ENCODE measurements at places on chromosomes 13 and 19.

DNA sequence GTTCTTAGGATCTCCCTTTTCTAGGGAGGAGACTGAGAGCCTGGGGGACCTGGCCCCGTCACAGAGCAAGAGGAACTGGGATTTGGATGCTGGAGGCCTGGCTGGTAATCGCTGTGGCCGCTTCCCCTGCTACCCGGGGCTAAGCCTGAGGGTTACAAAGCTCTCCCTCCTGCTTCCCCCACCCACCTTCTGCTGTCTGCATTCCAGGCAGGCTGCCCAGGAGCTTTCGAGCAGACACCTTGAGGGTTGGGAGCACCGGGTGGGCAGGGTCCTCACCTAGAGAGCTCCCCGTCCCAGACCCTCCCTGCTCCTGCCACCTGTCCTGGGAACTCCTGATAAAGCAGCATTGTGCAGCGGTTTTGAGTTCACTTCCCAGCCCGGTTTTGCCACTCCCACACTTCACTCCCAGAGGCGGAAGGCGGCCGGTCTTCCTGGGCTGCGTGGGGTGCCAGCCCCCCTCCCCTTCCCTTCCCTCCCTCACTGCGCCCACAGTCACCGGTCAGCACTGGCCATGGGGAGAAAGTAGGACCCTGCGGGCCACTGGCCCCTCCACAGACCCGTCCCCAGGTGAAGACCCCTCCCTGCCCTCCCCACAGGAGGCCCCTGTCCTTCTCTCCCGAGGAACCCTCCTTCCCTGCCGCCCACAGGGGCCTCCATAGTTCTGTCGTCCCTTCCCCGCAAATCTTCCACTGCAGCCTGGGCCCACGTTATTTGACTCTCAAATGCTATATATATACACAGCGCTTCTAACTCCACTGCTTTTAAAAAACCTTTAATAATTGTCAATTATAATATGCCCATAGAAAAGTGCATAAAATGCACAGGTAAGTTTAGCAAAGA, 8.1 kb downstream of the PAK4 start:
- DNase-seq: no peak

DNA sequence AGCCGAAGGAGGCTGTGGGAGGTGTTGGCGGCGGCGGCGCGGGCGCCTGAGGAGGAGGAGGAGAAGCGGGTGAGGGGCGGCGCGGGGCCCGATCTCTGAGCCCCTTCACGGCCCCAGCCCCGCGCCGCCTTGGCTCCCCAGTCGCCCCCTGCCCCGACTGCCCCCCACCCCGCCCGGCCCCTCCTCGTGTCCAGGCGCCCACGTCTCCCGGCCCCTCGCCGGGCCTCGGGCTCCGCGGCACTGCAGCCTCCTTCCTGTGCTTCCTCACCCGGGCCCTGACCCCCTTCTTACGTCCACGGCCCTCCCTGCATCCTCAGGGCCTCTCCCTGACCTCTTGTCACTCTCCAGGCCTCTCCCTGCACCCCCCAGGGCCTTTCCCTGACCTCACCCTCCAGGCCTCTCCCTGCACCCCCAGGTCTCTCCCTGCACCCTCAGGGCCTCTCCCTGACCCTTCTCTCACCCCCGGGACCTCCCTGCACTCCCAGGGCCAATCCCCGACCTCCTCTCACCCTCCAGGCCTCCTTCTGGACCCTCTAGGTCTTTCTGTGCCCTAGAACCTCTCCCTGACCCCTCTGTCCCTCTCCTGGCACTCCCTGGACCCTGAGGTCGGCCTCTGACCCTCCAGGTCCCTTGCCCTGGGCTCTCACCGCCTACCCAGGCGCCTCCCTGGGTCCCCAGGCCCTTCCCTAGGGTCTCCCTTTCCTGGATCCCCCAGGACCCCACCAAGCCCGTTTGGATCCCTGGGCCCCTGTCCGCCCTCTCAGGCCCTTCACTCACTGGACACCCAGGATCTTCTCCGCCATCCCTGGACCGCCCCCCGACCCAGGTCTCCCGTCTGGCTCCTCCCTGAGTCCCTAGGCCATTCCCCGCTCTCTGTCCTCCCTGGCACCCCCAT, 460 bp downstream of the KMT5C start:
- DNase-seq: peak; percentile 53

- DNase-seq: no peak
Measured at GRCh38 chr19:55457683-55458457, 3.6 kb downstream of the ISOC2 start.

DNA sequence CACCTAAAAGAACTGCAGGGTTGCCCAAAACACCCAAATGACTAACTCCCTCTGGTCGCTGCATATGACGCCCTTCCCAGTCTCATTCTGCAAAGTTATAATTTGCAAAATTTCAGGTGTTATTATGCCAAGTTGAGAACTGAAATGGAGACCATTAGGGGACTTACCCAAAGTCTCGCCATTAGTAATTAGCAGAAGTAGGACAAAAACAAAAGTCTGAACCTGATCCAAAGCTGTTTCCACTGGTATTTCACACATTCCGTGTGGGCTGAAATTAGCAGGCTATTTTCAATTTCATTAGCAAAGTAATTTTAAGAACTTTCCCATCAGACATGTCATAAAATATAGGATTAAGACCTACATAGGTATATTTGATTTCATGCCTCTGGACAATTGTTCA, 6.8 kb downstream of the RUBCNL start:
- DNase-seq: no peak

GRCh38 chr13:111658145-111659100, 338.0 kb downstream of the TEX29 start:
- no peak for DNase-seq

DNA sequence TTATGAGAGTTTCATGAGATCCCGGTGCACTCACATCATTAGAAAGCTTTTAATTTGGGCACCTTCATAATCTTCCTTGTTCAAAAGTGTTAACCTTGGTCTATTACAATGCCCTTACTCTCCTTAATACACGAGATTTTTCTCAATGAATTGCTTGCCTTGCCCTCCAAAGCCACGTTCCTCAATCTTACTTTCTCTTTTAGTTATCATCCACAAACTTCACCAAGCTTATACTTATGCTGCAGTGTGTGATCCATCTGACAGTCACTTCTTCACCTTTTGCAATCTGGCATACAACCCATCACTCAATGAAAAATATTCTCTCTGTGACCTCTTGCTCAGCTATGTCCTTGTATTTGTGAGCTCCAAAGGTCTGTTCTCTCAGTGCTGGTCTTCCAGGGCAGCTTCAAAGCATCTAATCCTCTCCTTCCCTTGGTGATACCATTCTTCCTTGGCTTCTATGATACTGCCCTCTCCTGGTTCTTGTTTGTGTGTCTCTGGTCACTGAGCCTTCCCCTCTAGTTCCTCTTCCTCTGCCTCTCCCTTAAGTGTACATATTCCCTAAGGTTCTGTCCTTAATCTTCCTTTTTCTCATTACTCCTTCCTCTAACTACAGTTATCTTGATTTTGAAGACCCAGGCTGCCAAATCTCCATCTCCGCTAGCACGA, 202.2 kb upstream of the STARD13 start:
- no peak for DNase-seq

DNA sequence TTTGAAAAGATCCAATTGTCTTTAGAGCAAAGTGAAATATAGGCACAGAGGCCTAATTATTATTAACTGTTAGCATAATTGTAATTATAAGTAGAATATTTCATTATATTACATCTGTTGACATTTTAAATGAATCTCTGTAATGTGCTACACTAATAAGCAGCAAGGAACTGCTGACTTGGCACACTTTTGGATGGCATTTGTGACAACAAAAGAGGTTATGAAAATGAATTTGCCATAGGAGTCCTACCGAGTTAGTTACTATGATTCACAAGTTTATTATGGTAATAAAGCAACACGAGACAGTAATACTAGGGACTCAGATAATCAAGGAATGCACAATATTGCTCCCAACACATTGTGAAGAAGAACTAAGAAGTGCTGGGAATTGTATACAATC, 213.8 kb upstream of the PCDH9 start:
- no peak for DNase-seq
